Activated CD4-positive, alpha-beta T cell treated with anti-CD3 and anti-CD28 coated beads, Interleukin-2, amount 50 U/mL, for 48 hours (primary cell): ENCODE measurements at places on chromosomes 13 and 19.

DNA sequence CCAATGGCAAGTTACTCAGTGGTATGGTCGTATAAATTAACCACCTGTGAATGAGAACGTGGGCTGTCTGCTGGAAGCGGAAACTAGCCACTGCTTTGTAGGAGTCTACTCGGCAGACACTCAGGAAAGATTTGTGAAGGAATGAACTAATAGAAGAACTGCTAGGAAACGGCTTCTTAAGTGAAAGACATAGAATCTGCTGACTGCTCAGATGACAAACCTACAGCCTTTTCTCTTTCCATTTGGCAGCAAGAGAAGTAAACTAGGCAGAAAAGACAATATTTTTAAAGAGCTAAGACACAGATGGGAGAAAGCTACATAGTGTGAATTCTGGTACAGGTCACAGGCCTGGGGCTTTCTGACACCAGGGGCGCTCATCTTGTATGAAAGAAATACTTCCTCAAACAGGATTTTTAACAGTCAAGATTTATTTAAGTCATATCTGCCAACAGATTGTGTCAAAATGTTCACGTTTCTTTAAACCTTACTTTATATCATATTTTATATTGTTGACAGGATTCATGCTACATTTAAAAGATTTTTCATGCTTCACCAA is 78.4 kb downstream of the MIPEP start:
- DNase-seq, result no peak

GRCh38 chr19:33437821-33438671 is 64.5 kb downstream of the CEBPG start:
- no peak for DNase-seq

- DNase-seq, result no peak
These were observed 29.2 kb upstream of the ARGLU1 start for GRCh38 chr13:106597186-106597585.

DNA sequence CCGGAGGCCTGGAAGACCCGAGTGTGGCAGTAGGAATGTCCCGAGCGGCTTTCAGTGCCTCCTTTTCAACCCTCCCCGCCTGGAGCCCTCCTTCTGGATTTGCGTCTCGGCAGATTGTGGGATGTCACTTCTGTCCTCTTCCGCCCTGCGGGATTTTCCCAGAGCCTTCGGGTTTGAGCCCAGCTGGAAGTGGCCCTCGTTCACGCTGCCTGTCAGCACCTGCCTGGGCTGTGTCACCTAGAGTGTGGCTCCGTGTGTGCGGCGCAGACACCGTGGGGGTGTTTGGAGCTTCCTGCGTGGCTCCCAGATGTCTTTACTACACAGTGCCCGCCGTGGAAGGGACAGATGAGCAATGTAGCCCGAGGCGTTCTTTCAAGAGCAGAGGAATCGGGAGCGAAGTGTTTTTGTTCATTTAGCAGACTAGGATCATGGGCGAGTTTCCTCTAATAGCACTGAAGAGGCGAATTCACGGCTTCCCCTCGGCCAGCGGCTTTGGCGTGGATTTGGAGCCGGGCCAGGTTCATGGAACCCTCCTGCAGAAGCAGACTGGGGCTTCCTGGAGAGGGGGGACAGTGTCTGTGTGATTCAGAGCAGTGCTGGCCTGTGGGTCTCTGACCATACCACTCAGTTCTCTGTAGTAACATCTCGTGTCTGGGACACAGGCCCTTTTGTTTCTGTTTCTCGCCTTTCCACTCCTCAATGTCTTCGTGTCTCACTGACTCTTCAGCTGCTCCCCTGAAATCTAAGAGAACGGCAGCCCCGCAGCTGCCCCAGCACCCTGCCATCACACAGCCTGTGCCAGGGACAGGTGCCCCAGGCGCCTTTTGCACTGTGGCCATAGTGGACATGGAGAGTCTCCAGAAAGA is 68.0 kb downstream of the KDM4B start:
- no peak for DNase-seq

DNA sequence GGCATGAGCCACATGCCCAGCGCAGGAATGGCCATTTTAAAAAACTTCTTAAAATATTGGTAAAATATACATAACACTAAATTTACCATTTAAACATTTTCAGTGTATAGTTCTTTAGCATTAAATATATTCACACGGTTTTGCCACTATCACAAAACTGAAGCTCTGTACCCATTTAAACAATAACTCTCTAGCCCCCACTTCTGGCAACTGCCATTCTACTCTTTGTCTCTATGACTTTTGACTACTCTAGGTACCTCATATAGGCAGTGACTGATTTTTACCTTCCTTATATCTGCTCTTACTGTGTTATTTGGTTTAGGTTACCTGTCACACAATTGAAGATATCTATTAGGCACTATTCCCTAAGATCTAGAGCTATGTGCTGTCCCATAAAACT is 2.3 kb upstream of the KBTBD7 start:
- no peak for DNase-seq

- no peak for DNase-seq
These were observed 2.3 kb upstream of the ZNRF4 start for GRCh38 chr19:5452594-5453565.

DNA sequence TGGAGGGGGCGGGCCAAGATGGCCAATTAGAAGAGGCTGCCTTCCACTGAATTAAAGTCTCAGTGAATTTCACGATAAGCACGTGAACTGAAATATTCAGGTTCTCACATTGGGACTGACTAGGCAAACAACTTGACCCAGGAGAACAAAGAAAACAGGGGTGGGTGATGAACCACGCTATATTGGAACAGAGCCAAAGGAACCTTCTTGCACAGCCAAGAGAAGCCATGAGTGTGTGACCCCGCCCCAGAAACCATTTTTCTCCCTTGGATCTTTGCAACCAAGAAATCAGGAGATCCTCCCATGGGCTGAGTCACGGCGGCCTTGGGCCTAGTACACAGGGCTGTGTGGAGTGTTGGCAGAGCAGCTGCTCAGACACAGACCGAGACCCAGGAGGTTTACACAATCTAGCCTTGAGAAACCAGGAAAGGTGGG is 36.8 kb downstream of the ERICH4 start:
- DNase-seq, result no peak

DNA sequence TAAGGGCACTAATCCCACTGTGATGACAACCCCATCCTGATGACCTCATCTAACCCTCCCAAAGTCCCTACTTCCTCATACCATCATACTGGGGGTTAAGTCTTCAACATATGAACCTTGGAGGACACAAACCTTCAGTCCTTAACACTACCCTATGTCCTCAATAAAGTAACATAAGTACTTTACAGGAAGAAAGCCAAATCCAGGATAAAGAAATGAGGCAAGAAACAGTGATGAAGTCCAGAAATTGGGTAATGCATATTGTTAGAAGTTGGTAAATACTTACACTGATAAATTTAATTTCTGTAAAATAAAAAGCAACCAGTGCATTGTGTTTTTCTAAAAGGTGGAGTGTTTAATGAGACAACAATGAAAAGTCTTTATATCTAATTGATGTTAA is 284.8 kb upstream of the SOX21 start:
- DNase-seq, result no peak

GRCh38 chr19:56476651-56477428 is at the start of gene ZNF667:
TSS of gene ZNF667 (minus strand) at chr19:56477345. CDS start at chr19:56462370, 14,975 bp downstream.
- DNase-seq, result peak; percentile 2

- DNase-seq, result no peak
These were observed 539.2 kb upstream of the PCDH9 start for GRCh38 chr13:67769063-67769986.

GRCh38 chr19:56147307-56147706 is 6.2 kb downstream of the ZNF444 start:
- no peak for DNase-seq

DNA sequence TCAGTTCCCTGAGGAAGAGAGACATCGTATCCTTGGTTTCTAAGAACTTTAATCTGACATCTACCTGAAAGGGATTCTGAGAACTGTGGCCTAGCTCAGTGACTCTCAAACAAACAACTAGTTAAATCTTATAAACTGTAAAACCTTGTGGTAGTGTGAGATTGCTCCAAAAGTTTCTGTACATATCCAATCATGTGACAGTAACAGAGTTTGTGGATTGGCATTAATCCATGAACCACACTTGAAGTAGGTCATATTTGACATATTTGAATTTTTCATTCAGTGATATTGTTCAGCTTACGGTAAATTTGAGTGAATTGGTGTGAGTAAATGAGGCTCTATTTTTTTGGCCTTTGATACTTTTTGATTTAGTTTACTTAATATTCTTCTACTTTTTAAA is 15.0 kb downstream of the TDRD3 start:
- DNase-seq, result no peak

GRCh38 chr13:93216122-93216521 is 10.5 kb upstream of the GPC6 start:
- no peak for DNase-seq

GRCh38 chr13:64083396-64083795 is 2667.7 kb upstream of the PCDH20 start:
- no peak for DNase-seq

DNA sequence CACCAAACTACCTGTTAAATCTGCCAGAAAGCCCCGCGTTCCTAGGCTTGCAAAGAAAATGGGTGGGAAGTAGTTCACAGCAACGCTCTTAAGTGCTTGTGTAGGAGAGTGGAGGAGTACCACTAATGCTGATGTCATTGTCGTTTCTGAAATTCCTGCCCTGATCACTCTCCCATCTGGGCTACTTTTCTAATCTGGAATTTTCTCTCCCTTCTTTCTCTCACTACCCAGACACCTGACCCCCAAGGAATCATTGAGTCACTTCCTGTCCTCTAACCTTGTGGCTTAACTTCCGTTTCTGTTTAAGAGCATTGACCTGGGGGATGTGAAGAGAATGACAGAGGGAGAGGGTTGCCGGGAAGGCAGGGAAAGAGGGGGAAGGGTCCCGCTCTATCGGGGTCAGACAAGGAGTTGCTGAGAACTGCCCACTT is 98.7 kb downstream of the STARD13 start:
- DNase-seq, result no peak

DNA sequence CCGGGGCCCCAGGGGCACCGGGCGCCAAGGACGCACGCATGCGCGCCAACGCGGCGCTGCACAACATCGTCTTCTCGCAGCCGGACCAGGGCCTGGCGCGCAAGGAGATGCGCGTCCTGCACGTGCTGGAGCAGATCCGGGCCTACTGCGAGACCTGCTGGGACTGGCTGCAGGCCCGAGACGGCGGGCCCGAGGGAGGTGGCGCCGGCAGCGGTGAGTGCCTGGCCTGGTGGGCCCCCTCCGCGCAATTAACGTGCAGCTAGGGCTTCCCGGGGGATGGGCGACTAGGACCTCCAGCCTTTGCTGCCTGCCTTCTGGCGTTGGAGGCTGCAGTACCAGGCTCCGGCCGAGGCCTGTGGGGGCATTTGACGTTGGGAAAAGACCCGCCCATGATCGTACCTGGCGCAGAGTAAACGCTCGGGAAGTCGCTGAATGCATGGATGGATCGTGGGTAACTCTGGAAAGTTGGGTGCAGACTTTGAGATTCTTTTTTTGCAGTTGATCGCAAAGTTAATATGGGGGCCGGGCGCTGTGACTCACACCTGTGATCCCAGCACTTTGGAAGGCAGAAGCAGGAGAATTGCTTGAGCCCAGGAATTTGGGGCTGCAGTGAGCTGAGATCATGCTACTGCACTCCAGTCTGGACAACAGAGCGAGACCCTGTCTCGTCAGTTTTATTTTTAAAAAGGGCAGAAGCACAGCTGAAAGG is 7.3 kb downstream of the APC2 start:
- no peak for DNase-seq

DNA sequence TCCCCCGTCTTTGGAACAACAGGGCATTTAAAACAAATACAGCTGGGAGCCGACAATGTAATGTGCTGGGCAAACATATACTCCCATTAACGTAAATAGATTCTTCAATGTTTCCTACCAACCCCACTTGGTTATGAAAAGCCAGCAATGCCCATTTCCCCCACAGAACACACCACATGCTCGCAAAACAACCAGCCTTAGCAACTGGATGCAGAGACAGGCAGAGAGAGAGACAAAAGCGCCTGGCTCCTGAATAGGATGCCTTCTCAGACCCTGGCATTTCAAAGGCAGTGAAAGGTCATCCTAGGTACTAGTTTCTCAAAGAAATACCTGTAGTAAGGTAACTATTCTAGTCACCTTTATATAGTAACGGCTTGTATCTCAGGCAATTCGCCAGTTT is 462.9 kb downstream of the ITGBL1 start:
- DNase-seq, result no peak

DNA sequence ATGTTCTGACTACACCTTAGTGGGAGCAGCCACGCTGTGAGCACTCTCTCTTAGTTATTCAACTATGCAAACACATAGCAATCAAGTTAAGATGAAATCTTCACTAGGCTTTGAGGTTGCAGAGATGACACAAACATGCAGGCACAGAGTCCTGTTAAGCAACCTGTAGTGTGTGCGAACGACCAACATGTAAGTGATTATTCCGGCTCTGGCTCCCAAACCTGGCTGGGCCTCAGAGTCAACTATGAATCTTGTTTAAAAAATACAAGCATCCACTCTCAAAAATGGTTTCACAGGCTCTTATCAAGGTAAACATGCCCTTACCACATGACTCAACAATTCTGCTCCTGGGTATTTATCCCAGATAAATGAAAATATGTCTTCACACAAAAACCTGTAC is 91.4 kb downstream of the IRS2 start:
- no peak for DNase-seq

DNA sequence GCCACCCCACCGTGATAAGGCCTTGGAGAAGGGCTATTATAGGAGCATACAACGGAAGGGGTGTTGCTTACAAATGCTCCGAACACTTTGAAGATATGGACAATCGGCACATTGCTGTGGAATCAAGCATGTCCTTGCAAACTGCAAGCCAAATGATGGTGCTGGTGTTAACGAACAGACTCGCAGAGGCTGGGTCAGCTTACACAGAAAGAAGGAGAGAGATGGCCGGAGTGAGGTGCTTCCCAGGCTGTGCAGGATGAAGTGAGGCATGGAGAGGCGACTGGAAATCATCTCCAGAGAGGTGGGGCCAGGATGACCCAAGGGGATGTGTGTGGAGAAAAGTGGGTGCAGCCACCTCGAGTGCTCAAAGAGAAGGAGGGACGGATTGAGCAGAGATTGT is 42.2 kb downstream of the HSPH1 start:
- no peak for DNase-seq
